Naive thymus-derived CD4-positive, alpha-beta T cell (primary cell): ENCODE measurements at places on chromosomes 3 and 15.

GRCh38 chr3:13684350-13684749 lies 135.4 kb downstream of the FBLN2 start:
- no peak for DNase-seq

- DNase-seq = no peak
Observed at GRCh38 chr3:179949412-179949811, 87.3 kb downstream of the PEX5L start.

DNA sequence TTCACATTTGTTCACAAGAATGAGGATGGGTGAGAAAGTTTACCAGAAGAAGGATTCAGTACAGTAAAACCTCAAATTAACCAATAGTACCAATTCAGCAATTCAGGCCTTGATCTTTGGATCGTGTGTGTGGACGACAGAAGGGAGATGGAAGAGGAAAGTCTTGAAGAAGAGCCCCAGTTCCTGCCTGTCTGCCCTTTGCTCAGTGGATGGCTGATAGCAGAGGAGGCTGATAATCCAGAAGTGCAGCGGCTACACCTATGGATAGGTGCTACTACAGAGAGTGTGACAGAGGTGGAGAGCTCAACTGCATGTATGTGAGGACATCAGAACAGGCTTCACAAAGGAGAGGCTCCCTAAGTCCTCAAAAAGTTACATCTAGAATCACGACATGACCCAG lies 29.2 kb upstream of the PLXND1 start:
- DNase-seq = no peak

GRCh38 chr3:63538919-63539318 lies 113.6 kb upstream of the SNTN start:
- no peak for DNase-seq
